NCI-H1436 treated with DMSO at 0.1 percent for 48 hours (cell line): ENCODE measurements at places on chromosomes 11 and 22.

DNA sequence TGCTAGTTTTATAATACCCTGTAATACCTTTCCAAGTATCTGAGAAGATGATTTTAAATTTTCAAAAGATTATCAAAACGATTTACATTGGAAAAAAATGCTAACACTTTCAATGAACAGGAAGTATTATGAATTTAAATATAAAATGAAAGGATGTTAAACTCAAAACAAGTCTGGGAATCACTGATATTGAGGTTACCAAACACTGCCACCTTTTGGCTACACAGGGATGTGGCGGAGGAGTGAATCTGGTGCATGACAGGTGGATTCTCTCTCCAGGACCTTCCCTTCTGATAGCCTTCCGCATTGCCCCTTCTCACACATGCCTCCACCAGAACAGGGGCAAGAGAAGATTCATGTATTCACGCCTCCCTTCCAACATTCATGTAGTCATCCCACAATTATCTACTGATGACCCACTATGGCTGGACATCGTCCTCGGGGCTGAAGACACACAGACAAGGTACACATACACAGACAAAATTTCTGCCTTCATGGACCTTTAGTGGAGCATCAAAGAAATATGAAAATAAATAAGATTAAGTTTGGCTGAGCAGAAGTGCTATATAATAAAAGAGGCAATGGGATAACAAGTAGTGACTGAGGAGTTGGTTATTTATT lies 34.7 kb downstream of the ATG16L2 start:
- no peak for DNase-seq

GRCh38 chr11:82980292-82980691 lies 78.8 kb downstream of the DDIAS start:
- no peak for DNase-seq

GRCh38 chr11:44116234-44116830 lies 20.9 kb downstream of the EXT2 start:
- no peak for DNase-seq

DNA sequence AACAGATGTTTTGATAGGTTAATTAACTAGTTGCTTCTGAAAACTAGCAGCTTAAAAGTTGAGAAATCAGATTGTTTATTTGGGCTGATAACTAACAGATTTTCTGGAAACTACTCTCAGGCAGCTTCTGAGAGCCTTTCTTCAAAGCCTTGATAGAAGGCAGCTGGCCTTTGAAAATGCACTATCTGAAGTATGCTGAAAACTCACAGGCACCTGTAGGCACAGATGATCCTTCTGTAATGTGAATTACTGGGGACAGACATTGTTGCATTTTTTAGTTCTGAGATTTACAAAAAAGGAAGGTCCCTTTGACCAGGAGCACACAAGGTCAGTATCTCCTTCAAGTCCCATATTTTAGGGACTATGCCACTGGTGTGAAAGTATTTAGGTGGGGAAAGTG lies 460.8 kb upstream of the CNTN5 start:
- no peak for DNase-seq

GRCh38 chr22:45802054-45802453 lies 130.4 kb downstream of the ATXN10 start:
- no peak for DNase-seq

DNA sequence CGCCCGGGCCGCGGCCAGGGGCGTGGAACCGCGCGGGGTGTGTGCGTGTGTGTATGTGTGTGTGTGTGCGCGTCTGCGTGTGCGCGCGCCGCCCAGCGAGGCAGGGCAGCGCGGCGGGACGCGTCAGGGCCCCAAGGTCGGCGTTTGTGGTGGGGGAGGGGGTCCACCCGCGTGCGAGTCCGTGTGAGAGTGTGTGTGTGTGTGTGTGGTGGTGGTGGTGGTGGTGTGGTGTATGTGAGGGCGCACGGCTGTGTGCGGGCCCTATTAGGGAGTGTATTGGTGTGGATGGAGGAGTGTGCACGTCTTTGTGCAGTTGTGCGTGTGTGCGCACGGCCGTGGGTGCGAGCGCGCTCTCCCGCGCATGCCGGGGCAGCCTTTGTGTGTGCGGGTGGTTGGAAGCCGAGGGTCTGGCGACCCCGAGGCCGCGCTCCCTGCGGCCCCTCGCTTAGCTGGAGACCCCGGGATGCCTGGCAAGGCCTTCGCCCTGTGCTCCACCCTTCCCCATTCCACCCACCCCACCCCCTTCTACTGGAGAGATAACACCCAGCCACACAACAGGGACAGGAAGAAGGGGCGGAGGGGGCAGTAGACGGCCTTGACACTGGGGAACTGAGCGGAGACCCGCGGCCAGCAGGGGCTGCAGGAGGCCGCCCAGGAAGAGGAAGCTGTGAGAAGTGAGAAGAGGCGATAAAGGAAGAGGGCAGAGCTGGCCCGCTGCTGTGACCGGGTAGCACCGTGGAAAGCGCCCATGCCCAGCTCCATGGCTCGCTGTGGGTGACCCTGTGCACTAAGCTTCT lies 528 bp upstream of the ARRB1 start:
- no peak for DNase-seq

- DNase-seq = no peak
These were observed 12.3 kb upstream of the SCUBE2 start for GRCh38 chr11:9103542-9104276.

- no peak for DNase-seq
These were observed 13.2 kb downstream of the PICK1 start for GRCh38 chr22:38070250-38070921.

GRCh38 chr11:131447898-131448297 lies 77.5 kb downstream of the NTM start:
- DNase-seq = no peak

DNA sequence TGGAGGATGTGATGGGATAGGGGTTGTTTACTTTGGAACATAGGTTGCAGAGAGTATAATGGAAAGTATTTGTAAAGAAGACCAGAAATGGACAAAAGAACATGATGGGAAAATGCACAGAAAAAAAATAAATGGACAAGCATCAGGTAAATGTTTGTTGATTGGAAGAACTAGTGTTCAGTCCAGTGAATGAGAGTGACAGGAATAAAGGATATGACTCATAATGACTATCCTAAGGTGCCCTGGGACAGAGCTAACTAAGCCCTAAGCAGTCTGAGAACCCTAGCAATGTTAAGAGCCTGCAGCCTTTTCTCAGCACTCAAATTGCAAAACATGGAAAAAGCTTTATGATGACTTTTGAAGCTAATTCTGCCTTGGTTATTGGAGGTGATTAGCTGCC lies 732.8 kb upstream of the ANO5 start:
- no peak for DNase-seq

- peak; percentile 63 for DNase-seq
These were observed 122.6 kb downstream of the APOL5 start for GRCh38 chr22:35840302-35840739.

DNA sequence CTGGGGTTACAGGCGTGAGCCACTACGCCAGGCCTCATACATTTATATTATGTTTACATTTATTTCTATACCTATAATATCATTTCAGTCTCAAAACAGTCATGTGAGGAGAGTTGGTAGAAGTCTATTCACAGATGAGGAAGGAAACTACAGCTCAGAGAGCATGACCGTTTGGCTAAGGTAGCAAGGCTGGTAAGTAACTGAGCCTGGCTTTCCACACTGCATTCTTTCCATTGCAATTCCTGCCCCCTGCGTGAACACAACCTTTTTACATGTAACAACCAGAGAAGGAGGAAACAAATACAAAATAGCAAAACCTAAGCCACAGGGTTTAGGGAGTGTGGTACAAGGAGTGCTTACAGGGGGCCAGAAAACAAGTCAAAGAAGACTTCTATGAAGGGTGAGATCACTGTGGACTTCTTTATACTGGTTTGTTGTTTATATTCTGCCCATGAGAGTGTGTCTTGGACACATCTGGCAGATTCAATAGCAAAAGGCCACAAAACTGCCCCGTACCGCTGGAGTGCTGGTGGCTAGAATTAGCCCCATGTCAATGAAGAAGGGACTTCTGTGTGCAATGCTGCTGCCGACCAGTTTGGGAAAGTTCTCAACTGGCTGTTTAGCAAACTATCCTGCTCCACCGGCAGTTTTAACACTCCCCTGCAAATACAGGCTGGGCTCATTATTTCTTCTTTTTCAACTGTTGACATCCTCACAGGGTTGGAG lies 19.0 kb downstream of the MICAL3 start:
- DNase-seq = no peak

- no peak for DNase-seq
These were observed 27.7 kb upstream of the TP53I11 start for GRCh38 chr11:44978274-44978960.

DNA sequence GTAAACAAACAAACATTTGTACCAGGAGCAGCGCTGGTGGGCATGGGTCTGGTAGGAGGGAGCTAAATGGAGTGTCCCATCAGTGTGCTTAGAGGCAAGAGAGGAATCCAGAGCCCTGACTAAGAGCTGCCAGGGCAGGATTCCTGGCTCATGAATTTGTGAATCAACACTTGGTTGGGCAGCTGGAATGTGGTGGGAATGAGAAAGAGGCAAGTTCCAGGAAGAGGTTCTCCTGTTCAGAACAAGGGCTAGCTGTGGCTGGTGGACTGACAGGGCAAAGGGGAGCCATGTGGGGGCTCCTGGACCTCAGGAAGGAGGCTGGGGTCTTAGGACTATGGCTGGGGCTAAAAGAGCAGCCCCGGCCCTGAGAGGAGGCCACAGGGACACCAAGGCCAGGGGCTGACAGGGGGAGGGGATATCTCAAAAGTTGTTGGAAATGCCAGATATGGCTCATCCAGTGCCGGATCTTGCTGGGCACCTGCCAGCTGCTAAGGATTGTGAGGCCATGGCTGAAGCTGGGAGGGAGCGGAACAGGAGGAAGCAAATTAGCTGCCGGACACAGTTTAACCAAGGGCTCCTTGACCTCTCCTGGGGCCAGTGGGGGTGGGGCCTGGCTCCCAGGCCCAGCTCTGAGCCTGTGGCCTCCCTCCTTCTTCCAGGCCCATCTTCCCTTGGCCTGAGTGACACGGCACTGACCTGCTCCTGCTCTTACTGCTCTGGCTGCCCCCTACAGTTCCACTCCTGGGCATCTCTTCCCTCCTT lies 14.6 kb upstream of the P2RY6 start:
- no peak for DNase-seq

DNA sequence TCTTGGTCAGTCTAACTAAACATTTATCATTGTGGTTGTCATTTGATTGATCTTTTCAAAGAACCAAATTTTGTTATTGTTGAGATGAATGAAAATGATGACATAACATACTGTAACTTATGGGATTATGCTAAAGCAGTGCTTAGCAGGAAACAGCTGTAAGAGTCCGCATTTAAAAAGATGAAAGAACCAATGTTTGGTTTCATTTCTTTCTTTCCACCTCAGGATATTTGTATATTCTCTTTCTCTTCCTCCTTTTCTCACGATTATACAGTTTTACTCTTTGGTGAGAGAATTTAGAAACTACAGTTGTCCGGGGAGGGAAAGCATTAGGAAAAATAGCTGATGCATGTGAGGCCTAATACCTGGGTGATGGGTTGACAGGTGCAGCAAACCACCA lies 23.1 kb downstream of the PIH1D2 start:
- no peak for DNase-seq

DNA sequence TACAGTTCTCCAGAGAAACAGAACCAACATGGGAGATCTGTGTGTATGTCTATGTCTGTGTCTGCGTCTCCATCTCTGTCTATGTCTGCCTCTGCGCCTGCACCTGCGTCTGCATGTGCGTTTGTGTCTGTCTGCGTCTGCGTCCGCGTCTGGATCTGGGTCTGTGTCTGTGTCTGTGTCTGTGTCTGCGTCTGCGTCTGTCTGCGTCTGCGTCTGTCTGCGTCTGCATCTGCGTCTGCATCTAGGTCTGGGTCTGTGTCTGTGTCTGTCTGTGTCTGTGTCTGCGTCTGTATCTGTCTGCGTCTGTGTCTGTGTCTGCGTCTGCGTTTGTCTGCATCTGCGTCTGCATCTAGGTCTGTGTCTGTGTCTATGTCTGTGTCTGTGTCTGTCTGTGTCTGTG lies 88.4 kb upstream of the SLC22A12 start:
- DNase-seq = no peak

DNA sequence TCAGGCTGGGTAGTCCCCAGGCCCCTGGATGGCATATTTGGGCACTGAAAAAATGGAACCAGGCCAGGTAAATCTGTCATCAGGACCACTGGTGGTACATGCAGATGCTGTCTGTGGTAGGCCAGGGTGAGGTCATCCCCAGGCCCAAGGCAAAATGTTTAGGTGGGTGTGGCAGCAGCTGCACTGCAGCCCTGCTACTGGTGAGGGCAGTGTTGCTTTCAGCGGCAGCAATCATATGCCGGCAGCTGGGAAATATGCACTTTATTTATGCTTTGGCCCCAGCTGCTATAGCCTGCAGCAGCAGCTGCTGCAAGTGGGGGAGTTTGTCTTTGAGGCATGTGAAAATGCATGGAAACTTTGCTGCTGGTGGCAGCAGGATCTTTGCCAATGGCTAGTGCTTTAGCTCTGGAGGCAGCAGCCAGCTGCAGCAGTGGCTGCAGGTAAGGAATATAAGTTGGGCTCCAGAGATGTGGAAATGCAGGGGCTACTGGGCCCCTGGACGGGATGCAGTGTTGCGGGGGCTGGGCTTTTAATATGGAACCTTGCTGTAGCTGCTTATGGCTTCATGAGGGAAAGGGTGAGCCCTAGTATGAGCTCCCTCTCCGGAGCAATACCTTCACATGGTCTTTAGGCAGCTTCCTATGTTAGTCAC lies 365.7 kb upstream of the CADM1 start:
- DNase-seq = no peak

DNA sequence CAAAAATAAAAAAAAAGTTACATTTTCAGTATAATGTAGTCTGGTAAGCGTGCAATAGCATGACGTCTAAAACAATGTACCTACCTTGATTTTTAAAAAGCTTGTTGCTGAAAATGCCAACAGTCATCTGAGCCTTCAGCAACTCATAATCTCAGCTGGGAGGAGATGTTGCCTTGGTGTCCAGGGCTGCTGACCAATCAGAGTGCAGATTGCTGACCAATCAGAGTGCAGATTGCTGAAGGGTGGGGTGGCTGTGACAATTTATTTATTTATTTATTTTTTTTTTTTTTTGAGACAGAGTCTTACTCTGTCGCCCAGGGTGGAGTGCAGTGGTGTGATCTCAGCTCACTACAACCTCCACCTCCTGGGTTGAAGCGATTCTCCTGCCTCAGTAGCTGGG lies 17.8 kb downstream of the ZBED4 start:
- DNase-seq = no peak

DNA sequence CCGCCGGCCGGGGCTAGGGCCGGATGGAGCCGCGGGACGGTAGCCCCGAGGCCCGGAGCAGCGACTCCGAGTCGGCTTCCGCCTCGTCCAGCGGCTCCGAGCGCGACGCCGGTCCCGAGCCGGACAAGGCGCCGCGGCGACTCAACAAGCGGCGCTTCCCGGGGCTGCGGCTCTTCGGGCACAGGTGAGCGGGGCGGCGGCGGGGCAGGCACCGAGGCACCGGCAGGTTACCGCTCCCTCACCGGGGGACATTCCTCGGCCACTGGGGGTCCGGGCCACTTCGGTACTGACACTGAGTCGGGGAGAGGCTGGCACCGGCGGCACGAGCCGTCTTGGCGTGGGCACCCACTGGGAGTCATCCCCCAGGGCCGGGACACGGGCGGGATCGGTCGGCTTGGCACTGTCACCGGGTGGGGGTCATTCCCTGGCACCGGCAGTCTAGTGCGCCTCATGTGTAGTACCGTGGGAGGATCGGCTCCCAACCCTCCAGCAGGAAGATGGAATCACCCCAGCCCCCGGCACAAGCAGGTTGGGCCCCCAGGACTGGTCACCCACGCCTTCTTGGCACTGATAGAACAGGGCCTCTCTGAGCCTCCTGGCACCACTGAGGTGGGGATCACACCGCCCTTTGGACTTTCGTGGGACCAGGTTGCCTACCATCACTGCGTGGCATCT lies 511 bp downstream of the DGKZ start:
- DNase-seq = no peak
